ENCODE measurements at places on chromosomes 12 and 14. TPM values are rescaled to one million over a fixed set of nuclear protein-coding genes. Genes with fewer than 3 reads are reported as not detected.

The EPYC gene
- total RNA-seq: 0.31 TPM

The CISTR gene
- total RNA-seq: not detected

The TBC1D30 gene
- 11.0 TPM for total RNA-seq

The C14orf93 gene
- total RNA-seq: 10.3 TPM

DNA sequence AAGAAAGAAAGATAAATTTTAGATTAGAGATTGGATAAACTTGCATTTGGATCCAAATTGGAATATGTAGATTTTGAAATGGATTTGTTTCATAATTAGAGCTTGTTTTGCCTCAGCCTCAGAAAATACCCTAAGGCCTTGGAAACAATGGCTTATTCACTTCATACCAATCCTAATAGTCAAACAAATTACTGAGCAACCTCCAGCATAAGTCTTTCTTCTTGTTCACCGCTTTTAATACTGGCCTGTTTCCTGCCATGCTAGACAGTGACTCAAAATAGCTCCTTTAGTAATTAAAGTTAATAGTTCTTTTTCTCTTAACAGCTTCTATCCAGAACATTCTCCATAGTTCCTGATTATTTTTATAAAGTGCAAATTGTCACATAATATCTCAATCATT, 110.9 kb upstream of the DNM1L start:
- no peak for DNase-seq

- no peak for DNase-seq
Measured at GRCh38 chr12:93360688-93361087, 17.0 kb upstream of the NUDT4 start.

The PRH2 gene
- not detected for total RNA-seq

DNA sequence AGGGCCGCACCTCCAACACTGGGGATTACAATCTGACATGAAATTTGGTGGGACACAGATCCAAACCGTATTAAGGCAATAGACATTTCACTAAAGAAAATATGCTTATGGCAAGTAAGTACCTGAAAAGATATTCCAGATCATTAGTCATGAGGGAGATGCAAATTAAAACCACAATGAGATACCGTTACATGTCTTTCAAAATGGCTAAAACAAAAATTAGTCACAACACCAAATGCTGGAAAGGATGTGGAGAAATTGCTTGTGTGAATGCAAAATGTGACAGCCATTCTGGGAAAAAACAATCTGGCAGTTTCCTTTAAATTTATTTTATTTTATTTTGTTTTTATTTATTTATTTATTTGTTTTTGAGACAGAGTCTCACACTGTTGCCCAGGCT, 82.3 kb upstream of the PTGDR start:
- DNase-seq: no peak

The GSC gene
- total RNA-seq: not detected

The HPD gene
- total RNA-seq: not detected

DNA sequence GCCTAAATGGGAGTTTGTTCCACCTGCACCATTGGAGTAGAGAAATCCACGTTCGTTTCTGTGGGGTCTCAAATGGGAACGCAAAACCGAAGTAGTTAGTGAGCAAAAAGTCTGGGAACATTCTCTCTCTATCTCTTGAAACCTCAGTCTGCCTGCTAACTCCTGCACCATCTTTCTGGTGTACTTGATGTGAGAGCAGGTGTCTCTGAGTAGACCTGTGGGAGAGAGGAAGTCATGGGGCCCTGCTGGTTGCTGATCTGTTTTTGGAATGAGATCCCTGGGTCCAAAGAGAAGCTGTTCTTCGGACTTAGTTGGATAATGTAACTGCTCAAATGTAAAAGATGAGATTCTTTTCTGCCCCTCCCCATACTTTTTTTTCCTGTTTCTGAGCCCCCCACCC, 57.3 kb downstream of the MAX start:
- DNase-seq: no peak

- no peak for DNase-seq
Measured at GRCh38 chr14:60225265-60225664, 23.8 kb upstream of the PPM1A start.

- DNase-seq: no peak
Measured at GRCh38 chr14:84209031-84209430, 1320.9 kb upstream of the FLRT2 start.

DNA sequence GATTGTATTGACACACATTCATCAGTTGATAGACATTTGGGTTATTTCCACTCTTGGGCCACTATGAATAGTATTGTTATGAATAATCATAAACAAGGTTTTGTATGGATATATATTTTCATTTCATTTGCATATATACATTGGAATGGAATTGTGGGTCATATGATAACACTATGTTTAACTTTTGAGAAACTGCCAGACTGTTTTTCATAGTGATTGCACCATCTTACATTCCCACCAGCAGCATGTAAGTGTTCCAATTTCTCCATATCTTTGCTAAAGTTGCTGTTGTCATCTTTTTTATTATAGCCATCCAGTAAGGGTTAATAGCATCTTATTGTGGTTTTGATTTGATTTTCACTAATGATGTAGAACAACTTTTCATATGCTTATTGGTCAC, 198.5 kb upstream of the PPFIA2 start:
- no peak for DNase-seq

DNA sequence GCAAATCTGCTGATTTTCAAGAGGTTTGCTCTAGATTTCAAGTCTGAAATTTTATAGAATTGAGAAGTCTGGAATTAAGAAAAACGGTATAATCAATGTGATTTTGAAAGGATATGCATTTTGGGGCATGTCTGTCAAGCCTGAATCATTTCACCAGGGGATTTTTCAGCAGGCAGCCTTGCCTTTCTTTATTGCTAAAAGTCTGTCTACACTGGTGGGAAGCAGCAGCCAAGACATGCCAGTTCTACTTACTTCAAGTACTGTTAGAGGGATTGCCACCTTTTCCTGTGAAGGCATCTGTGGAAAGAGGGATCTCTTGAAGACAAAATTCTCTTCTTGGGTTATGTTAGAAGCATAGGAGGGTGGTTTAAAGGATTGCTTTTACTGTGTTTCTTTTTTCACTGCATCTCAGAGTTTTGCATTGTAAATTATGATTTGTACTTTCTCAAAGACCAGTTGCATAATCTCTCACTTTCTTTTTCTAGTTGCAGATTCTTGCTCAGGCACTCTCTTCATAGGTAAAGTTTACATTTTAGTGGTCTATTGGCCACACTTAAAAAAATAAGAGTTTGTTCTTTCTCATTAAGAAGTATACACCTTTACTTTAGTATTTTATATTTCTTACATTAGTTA, 837.0 kb downstream of the GALC start:
- no peak for DNase-seq

DNA sequence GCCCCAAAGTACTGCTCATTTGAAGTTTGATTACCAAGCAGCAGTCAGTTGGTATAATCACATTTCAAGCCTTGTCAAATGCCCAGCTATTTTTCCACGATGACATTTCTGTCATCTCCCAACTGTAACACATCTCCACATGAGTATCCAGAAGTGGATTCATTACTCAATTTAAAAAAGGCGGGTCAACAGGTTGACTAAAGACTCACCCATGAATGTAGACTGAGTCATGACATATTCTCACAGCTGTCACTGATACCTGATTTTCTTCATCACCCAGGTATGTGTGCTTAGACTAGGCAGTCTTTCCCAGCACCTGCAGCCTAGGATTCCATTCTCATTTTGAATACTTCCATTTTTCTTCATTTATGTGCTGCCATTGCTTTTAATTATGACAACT, 75.1 kb upstream of the DBX2 start:
- no peak for DNase-seq

The GPR132 gene
- total RNA-seq: 6.9 TPM

The GALNT16 gene
- 4.1 TPM for total RNA-seq

DNA sequence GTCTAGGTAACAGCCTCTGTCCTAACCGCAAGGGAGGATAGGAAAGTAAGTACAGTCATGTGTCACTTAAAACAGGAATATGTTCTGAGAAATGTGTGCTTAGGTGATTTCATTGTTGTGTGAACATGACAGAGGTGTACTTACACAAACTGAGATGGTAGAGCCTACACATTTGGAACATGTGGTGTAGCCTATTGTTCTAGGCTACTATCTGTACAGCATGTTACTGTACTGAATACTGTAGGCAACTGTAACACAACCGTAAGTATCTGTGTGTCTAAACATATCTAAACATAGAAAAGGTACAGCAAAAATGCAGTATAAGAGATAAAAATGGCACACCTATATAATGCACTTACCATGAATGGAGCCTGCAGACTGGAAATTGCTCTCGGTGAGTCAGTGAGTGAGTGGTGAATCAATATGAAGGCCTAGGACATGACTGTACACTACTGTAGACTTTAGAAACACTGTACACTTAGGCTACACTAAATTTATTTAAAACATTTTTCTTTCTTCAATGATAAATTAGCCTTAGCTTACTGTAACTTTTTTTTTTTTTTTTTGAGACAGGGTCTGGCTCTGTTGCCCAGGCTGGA, 13.2 kb upstream of the MDM2 start:
- no peak for DNase-seq

- no peak for DNase-seq
Measured at GRCh38 chr12:9068600-9068999, 47.1 kb downstream of the A2M start.

DNA sequence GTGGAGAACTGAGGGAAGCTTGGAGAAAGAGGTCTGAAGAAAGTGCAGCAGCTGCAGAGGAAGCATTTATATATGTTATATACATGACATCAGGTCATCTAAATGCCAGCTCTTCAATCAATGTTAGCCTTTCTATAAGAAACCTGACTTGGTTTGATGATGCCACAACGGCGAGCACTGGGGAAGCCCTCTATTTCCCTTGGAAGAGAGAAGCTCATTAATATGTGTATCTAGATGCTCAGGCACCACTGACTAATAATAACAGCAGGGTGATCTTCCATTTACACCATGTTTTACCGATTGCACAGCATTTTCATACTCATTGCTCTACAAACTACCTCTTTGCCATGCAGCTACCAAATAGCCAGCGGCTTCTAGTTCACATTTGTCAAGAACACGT, 811 bp downstream of the ACYP1 start:
- DNase-seq: no peak

GRCh38 chr12:21553329-21553675, 27.2 kb downstream of the SPX start:
- DNase-seq: no peak

DNA sequence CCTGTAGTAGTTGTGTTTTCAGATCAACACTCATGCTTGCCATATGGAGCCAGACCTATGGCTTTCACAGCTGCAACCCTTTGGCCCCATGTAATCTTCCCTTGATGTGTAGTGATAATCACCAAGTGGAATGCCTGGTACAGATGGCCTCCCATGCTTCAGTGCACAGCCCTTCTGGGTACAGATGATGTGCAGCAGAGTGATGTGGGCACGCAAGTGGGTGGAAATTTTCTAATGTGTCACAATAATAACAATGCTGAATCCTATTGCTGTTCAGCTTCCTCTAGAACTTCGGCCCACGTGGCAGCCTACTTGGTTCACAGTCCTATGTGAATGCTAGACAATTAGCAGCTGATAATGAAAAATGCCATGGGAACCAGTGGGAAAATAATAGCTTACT, 188.1 kb downstream of the SNAPC1 start:
- DNase-seq: no peak

GRCh38 chr14:67487937-67488893, at the start of gene TMEM229B:
TMEM229B (minus strand) TSS chr14:67488721; CDS start chr14:67473923, 14,798 bp downstream.
- no peak for DNase-seq

DNA sequence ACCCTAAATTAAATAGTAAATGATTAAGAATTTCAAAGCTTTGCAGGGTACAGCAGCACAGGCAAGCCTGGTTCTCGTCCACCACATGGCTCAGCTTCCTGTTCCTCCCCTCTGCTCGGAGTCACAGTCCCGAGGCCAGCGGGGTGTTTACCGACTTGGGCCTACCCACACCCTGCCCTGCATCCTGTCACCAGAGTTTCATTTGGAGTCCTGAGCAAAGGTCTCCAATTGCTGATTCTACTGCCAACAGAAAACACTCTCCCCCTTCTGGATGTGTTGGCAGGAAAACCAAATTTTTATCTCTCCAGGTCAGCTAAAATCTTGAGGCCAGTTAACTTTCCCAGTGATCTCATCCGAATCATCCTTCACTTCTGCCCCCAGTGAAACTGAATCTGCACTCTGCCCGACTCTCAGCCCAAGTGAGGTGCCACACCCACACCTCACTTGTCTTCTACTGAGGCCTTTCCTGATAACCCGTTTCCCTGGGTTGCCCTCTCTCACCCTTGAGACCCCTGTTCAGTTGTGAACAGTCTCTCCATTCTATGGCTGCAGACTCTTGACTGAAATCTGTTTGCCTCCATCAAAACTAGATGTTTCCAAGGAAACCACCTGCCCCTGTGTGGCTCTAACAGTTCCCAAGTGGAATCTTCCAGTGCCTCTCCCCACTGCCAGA, 71.2 kb downstream of the VCPKMT start:
- DNase-seq: peak; percentile 27

DNA sequence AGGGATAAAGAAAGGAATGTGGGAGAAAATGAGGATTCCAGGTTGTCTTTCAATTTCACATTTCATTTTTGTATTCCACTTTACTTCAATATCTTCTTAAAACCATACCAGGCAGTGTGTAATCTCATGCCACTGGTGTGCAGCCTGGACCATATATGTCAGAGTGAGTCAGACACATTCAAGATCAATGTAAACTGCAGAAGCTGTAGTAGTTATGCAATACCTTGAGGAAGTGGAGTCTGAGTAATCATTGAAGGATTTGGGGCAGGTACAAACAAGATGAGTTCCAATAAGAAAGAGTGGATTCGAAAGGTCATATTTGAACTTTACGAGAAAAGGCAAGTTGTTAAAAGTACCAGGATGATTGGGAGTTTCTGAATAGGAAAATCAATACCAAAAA, 14.1 kb downstream of the PLCZ1 start:
- DNase-seq: no peak

DNA sequence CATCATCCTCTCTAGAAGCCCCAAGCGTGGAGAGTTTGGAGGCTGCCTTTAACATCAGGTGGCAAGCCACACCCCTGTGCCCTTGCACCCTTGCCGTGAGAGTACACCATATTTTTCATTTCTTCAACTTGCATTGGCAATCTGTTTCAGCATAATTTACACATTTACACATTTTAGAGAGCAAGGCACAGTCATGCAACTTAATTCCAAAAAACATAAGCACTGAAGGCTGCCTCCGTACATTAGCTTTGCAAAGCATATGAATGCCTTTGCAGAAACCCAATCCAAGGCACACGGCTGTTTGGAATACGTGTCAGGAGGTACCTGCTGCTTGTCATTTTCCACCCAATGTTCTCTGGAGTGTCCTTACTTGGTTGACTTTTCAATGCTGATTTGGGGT, 833.1 kb downstream of the VRK1 start:
- no peak for DNase-seq

GRCh38 chr12:109707470-109707821, 6.2 kb upstream of the FAM222A start:
- DNase-seq: no peak

GRCh38 chr12:6959805-6960592, 8.8 kb downstream of the PTPN6 start:
- DNase-seq: no peak

The PSMB5 gene
- 64.8 TPM for total RNA-seq

The USP5 gene
- total RNA-seq: 92.1 TPM

The TAS2R7 gene
- total RNA-seq: 0.31 TPM

The A2ML1 gene
- 1.1 TPM for total RNA-seq

DNA sequence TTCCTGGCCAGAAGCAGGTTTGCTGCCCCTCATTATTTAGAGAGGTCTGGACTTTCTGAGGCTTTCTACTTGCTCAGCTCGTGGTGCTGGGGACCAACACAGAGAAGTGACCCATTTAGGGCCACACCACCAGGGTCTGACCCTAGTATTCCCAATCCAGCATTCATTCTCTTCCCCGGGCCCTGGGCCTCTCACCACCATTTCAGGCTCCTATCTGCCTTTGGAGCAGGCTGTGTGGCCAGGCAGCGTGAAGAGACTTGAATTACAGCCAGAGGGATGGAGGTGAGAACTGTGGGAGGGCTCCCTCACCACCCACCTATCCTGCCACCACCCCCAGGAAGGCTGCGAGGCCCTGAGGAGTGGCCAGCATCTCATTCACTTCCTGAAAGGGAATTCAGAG, 24.6 kb downstream of the FAM222A start:
- DNase-seq: no peak

Measured in lung (tissue), 17 donors.